ENCODE measurements at places on chromosomes 13 and 19.

DNA sequence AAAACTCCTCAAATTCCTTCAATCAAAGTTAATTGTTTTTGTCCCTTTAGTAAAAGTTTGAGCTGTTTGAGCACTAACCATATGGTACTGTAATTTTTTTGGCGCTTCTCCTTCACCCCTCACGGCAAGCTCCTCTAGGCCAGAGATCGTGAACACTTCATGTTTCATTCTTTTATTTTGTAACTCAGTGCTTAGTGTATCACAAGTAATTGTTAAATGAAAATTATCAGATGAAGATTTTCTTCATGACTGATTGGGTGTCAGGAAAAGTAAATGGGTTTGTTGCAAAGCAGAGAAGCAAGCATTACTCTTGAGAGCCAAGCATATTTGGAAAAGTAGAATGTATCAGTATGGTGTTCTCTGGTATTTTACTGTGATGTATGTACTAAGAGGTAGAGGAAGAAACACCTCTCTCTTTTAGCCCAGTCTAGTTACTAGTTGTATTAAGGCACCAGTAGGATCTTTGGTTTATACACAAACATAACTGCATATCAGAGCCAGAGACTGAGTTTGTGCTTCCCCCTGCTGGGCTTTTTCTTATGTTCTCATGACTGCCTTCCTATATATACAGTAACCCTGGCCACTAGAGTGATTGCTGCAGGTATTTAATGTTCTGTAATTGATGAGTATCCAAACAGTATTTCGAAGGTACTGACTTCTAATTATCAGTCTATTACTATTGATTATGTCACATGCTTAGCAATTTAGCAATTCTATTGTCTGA lies 202.3 kb upstream of the KLHL1 start:
- DNase-seq: peak; percentile 24

DNA sequence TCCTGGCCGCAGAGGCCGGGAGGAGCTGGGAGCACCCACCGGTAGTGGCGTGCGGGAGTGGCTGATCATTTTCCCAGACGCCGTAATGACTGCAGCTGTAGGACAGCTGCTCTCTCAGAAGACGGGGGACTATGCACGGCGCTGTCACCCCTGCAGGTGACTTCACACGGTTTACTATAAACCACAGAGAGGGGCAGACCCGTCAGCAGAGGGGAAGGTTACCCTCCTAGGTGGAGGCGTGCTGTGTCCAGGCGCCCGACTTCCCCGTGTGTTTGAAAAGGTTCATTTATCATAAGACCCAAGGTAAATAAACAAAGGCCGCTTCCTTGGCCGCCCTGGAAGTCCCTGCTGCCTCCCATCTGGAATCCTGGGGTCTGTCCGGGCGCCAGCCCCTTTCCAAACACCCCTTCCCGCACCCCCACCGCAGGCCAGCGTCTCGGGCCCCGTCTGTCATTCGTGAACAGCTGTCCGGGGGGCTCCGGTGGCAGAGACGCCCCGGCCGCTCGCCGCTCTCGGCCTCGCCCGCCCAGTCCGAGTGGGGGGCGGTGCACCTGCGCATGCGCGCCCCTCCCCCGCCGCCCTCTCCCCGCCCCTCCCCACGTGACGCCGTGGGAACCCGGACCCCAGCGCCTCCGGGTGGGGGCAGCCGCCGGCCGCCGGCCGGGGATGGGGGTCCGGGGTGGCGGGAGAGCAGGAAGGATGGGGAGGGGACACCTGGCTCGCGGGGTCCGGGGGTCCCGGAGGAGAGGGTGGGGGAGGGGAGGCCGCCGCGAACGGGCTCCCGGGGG lies 915 bp downstream of the SHC2 start:
- DNase-seq: no peak

GRCh38 chr19:4732680-4733114 lies 9.1 kb upstream of the DPP9 start:
- peak; percentile 60 for DNase-seq

GRCh38 chr13:92989301-92989700 lies 237.3 kb upstream of the GPC6 start:
- no peak for DNase-seq

GRCh38 chr13:91292630-91293221 lies 54.8 kb upstream of the MIR17HG start:
- no peak for DNase-seq

DNA sequence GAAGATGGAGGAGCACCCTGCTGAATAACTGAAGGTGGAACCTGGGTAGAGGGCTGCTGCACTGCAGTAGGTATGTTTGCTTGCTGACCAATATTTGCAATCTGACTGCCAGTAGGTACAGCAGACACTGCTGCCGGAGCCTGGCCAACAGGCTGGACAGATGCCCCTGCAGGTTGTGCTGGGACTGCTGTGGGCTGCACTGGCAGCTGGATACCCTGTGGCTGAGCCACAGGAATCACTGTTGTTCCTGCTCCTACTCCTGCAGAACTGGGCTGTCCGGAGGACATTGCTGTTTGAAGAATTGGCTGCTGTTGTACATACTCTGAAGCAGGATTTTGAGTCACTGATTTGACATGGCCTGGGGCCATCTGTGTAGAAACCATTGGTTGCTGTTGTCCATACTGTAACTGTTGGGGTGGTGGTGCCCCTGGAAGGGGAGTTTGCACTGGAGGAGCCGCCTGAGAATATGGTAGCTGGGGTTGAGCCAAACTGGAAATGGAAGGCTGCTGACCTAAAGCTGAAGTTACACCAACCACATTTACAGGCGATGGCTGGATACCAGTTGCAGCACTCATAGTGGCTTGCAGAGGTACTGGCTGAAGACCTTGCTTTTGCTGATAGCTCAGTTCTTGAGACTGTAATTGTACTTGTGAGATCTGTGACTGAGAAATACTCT lies 2.2 kb downstream of the TSC22D1 start:
- DNase-seq: no peak

DNA sequence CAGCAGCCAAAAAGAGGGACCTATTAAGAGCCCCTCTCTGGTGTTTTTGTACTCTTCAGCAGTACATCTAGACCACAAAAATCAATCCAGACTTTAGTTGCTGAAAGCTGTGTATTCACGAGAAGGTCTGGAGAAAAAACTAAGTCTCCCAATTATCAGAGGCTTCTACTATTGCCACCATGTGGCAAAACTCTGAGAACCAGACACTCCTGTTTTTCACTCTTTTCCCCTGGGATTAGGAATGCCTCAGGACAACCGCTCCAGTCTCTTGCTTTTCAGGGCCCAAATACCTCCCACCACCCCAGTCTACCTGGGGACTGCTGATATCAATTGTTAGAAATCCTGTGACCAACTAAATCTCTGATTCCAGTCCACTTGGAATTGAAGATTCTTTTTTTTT lies 30.1 kb upstream of the OBI1 start:
- no peak for DNase-seq
